Epithelial cell of esophagus (primary cell): ENCODE measurements at places on chromosomes 12 and 14.

GRCh38 chr14:104171895-104172294, 33.5 kb downstream of the KIF26A start:
- DNase-seq = no peak

- no peak for DNase-seq
Measured at GRCh38 chr12:102548543-102548942, 68.2 kb upstream of the IGF1 start.

GRCh38 chr12:20282401-20282800, 85.9 kb upstream of the PDE3A start:
- no peak for DNase-seq

DNA sequence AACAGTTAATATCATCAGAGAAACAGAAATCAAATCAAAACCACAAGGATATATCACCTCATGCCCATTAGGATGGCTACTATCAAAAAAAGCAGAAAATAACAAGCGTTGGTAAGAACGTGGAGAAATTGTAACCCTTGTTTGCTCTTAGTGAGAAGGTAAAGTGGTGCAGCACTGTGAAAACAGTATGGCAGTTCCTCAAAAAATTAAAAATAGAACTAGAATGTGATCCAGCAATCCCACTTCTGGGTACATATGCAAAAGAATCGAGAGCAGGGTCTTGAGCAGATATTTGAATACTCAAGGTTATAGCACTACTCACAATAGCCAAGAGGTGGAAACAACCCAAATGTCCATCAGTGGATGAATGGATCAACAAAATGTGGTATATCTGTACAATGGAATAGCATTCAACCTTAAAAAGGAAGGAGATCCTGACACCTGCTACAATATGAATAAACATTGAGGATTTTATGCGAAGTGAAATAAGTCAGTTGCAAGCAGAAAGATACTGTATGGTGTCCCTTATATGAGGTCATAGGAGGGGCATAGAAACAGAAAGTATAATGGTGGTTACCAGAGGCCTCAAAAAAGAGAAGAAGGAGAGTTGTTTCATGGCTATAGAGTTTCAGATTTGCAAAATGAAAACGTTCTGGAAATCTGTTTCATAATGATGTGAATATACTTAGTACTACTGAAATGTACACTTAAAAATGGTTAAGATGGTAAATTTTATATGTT, 131.0 kb upstream of the EEA1 start:
- no peak for DNase-seq

DNA sequence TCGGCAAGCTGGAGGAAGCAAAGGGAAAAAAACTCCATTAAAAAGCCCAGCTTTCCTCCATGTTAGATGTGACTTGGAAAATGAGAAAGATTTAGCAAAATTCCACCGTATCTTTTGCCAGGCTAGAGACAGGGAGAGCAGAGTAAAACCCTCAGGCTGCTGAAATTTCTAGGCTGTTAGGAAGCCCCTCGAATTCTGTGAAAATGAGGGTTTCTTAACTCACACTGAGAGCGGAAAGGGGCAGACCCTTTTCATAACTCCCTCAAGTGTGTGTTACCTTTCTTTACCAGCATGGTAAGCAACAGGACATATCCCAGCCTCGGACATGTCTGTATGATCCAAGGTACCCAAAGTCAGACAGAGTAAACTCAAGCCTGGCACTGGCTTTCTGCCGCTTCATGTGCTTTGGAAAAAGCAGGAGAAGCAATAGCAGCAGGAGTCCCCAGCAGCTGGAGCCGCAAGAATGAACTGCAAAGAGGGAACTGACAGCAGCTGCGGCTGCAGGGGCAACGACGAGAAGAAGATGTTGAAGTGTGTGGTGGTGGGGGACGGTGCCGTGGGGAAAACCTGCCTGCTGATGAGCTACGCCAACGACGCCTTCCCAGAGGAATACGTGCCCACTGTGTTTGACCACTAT, at the start of gene RHOJ:
Gene RHOJ, plus strand, starts transcription at position 37 of the 637 bp plus-strand sequence. Its CDS starts 427 bp downstream, at position 464.
- DNase-seq = no peak

DNA sequence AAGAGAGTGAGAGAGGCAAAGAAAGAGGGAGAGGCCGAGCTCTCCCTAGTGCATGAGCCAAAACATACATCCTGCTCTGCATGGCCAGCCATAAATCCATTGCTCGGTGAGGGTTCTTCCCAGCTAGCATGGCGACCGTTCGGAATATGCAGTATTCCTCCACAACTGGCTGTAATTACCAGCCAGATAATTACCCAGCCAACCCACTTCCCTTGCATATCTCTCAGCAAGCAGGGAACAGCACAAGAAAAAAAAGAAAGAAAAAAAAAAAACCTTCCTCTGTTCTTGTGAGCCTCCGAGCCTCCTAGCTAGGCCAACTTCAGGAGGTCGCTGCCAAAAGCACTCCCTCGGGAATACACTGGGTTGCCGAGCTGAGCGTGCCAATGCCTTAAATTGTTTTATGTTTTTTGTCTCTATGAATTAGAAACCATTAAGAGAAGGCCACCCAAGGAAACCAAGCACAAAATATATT, 567.9 kb downstream of the MED13L start:
- DNase-seq = no peak

DNA sequence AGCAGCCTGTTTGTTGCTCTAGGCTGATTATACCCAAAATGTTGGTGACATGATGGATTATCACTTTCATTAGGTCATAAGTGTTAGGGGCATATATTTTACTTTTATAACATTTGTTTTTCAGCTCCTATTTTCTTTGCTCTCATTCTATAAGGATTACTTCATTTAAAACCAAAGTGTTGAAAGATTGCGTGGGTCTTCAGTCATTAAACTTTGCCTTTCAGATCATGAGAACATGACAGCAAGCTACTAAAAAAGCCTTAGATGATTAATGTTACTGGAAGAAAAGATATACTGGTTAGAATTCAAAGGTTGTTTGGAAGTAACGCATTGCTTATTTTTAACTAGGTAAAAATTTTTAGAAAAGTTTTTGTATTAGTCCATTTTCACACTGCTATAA, 156.8 kb downstream of the ERC1 start:
- no peak for DNase-seq

- DNase-seq = no peak
Measured at GRCh38 chr12:129119537-129119936, 266.3 kb downstream of the GLT1D1 start.

GRCh38 chr14:61466905-61467280, 145.5 kb downstream of the PRKCH start:
- DNase-seq = no peak

DNA sequence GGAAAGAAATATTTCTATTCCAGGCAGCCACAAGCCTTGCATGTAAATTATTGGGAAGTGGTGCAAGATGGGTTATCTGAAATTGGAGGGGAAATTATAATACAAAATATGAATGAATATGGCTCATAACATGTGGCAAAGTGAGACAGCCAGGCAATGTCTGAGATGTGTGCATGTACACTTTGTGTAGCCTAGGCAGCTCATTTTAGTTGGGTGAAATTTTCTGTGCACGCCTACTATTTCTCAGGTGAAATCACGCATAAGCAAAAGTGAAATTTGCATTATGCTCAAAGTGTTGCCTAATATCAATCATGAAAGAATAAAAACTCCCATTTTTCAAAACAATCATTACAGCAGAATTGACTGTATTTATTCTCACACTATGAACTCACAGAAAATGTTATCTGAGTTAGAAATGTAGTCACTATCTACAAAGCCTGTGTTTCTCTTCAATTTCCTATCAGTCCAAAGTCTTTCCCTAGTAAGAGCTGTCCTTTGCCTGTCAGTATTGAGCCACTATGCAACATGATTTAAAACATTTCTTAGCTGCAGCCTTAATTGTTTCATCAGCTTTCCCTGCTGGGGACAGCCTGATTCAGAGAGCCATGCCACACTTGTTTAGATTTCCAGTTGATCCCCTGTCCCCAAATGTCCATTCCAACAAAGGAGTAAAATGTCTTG, 80.7 kb downstream of the EPS8 start:
- DNase-seq = no peak

DNA sequence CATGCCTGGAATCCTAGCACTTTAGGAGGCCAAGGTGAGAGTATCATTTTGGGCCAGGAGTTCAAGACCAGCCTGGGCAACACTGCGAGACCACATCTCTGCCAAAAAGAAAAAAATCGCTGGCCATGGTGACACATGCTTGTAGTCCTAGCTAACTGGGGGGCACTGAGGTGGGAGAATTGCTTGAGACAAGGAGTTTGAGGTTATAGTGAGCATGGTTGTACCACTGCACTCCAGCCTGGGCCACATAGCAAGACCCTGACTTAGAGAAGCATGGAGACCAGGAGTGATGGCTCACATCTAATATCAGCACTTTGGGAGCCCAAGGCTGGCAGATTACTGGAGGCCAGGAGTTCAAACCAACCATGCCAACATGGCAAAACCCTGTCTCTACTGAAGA, 9.2 kb downstream of the PTGES3 start:
- no peak for DNase-seq

DNA sequence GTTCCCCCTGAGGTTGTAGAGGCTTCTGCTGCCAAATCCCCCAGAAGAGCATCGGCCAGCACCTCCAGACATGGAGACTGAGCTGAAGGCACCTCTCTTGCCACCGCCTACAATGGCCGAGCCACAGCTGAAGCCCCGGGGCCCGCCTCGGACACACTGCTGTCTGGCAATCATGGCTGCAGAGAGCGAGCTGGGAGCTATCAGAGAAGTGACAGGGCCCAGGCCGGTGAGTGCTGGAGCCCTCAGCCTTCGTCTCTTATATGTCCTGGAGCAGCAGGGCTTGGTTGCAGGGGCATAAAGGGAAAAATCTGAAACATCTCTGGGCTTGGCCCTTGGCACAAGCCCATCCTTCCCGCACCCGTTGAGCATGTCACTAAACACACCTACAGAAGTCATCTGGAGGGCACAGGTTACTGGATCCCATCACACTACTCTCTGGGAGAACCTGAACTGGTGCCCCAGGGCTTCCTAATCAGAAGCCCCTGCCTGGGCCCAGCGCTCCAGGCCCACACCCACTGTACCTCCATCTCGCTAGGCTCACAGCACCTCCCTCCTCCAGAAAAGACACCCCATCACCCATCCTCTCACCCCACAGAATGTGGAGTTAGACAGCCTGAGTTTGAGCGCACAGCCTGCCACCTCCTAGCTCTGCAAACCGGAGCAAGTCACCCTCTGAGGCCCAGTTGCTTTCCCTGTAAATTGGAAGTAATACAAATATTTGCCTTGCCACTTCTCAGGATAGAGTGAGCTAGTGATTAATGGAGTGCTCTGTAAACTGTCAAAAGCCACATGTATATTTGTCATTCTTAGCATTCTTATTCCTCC, at the start of gene KRT4:
Gene KRT4, minus strand, starts transcription at position 232 of the 825 bp plus-strand sequence. Its CDS starts 58 bp downstream, at position 174.
- no peak for DNase-seq

- no peak for DNase-seq
Measured at GRCh38 chr12:109949089-109949488, 47.1 kb downstream of the GIT2 start.

GRCh38 chr14:97620066-97620465, 822.9 kb downstream of the VRK1 start:
- DNase-seq = no peak

GRCh38 chr14:59225281-59225680, 36.8 kb downstream of the DAAM1 start:
- peak; percentile 62 for DNase-seq

DNA sequence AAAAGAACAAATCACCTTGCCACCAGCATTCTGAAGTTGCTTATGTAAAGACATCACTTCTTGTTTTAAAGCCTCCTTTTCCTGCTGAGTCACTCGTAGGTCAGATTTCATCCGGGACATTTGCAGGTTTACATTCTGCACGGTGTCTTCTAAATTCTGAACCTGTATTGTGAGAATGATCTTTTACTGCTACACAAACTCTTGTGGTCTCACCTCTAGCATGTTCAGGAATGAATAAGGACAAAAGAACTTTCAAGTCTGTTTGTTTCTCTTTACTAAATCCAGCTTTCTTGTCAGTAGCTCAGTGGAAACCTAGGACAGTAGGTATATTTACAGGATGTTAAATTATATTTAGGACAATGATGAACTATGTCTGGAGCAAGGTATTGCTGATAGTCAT, 73.5 kb upstream of the SAV1 start:
- DNase-seq = peak; percentile 67

GRCh38 chr12:106866426-106867080, 89.2 kb upstream of the TMEM263 start:
- no peak for DNase-seq

DNA sequence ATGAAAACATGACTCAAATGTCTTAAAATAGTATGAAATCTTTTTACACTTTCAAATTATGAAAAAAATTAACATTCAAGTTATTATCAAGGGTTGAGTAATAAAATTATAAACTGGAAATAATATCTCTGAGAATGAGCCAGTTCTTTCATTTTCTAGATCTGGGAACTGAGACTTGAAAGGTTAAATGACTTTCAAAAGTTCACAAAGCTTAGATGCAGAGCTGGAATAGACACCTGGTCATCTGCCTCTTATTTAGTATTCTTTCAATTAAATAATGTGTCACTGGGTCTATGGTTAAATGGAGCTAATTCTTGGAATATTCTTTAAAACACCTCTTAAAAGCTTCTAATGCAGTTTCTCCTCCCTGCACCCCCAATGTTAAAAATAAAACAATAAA, 86.6 kb downstream of the CDK17 start:
- DNase-seq = no peak

- DNase-seq = no peak
Measured at GRCh38 chr14:38127356-38127755, 80.3 kb upstream of the SSTR1 start.

- DNase-seq = peak; percentile 7
Measured at GRCh38 chr12:38823738-38824137, 81.7 kb downstream of the CPNE8 start.

DNA sequence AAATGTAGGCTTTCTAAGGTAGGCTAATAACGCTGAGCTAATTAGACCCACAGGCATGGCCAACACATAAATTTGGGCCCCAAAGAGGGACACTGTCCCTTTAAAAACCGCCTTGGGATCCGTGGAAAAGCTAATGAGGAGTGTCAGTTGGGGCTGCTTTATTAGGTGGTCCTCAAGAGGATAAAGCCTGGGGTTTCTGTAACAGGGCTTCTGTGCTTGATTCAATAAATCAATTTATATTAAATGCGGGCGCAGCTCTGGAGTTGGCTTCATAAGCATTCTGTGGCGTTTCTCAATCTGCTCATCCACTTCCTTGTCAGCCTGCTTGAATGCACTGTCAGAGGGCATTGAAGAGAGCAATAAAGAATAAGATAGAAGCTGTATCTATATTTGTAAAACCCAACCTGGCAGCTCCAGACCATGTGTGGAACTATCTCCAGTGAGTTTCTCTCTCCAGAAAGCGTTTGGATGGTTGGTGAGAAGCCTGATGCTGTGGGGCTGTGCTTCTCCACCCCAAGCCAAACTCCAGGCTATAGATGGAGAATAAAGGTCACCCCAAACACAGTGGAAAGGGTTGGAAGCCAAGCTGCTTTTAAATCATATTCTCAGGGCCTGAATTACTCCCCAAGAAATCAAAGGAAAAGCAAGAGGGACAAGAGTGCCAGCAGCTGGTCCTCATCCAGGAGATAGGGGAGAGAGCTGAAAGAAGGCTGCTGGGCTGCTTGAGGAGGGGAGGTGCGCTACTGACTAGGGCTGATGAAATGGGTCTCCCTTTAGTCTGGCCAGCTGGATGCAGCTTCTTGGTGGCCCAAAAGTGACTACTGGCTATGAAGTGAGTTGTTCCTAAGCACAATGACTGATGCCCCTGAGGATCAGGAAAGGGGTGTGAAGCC, 222.0 kb downstream of the PPM1H start:
- DNase-seq = no peak

GRCh38 chr14:46651526-46652144, at the start of gene RPL10L:
RPL10L (minus strand) TSS chr14:46651781; CDS start chr14:46651736, 45 bp downstream.
- DNase-seq = no peak
